ENCODE measurements at places on chromosomes 1 and 21.

GRCh38 chr21:33256019-33256418, 10.1 kb upstream of the IL10RB start:
- DNase-seq: no peak

DNA sequence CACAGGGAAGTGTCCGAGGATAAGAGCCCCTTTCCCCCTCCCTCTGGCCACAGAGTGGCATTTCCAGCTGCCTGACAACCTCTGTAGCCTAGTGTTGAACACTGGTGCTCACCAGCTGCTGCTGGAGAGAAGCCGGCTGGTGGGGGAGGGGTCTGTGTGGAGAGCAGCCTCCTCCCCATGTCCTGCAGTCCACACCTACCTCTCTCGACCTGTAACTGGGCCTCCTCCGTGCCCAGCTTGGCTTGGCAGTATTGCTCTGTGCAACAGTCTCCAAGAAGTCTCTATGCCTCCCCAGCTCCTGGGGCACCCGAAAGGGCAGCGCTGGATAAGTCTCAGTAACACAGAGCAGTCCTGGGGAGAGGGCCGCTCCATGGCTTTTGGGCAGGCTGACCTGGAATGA, 17.0 kb downstream of the PAPPA2 start:
- DNase-seq: no peak

GRCh38 chr1:40350391-40350790, 23.1 kb upstream of the SMAP2 start:
- DNase-seq: no peak

DNA sequence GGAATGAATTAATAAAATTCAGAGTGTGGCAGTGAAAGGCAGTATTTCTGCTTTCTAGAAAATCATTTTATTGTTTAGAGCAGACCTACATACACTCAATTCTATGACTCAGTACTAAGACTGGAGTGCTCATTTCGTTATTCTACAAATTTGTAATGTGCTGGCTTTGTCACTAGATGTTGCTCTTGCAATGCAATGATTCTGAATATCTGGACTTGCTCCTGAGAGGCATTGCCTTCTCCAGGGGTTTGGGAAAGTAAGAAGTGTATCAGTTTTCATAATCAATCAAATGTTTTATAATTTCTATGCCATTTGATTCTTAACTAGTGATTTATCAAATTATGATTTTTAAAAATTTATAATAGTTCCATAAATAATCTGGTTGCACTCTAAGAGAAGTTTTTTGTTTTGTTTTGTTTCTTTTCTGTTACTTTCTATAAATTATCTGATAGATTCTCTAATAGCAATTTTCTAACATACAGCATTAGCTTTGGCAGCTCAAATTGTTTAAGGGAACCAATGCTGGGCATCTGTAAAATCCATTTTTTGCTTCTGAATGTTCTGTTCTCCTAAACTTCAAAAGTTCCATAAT, 280.5 kb upstream of the SGIP1 start:
- peak; percentile 71 for DNase-seq

- DNase-seq: no peak
Measured at GRCh38 chr1:43850591-43851233, 82.9 kb upstream of the ARTN start.

Data from suppressor macrophage (primary cell).